NCI-H524 (cell line): ENCODE measurements at places on chromosomes 4 and X.

- DNase-seq, result no peak
Measured at GRCh38 chr4:91957963-91958362, 345.8 kb upstream of the GRID2 start.

GRCh38 chr4:57131849-57132742, 21.9 kb upstream of the IGFBP7 start:
- no peak for DNase-seq

GRCh38 chr4:86586160-86586572, 7.9 kb upstream of the PTPN13 start:
- no peak for DNase-seq

DNA sequence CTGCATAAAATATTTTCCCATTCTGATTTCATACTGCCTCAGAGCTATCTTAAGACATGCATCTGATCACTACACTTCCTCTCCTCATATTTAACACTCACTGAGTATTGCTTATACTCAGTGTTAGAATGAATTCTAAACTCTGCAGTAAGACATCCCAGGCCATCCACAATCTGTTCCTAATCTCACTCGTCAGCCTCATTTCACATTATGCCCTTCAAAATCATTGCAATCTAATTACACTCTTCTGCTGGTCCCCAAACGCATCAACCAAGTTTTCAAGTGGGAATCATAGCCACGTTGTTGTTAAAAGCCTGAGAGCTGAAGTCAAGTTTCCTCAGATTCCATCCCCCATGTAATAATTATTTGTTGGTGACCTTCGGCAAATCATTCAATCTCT, 1177.9 kb downstream of the ARAP2 start:
- no peak for DNase-seq

DNA sequence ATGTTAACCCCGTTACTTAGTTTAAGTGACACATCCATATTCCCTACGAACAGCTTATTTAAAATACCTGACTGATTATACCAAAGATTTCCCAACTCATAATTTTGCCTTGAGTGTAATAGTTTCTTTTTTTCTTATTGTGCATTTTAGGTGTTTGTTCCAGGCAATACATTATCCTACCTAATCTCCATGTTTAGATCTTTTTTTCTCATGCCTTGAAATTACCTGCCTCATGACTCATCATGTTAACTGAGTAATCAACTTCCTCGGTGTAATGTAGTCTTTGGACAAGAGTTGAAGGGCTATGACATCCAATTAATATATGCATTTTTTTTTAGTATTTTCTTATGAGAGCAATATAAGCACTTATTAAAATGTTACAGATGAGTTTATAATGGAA, 228.7 kb upstream of the ANKRD50 start:
- no peak for DNase-seq

GRCh38 chr4:28723371-28723770, 1862.7 kb downstream of the STIM2 start:
- DNase-seq, result peak; percentile 91

- DNase-seq, result no peak
Measured at GRCh38 chr4:125710766-125711165, 396.0 kb downstream of the FAT4 start.

- DNase-seq, result no peak
Measured at GRCh38 chr4:31545755-31546154, 825.6 kb downstream of the PCDH7 start.

DNA sequence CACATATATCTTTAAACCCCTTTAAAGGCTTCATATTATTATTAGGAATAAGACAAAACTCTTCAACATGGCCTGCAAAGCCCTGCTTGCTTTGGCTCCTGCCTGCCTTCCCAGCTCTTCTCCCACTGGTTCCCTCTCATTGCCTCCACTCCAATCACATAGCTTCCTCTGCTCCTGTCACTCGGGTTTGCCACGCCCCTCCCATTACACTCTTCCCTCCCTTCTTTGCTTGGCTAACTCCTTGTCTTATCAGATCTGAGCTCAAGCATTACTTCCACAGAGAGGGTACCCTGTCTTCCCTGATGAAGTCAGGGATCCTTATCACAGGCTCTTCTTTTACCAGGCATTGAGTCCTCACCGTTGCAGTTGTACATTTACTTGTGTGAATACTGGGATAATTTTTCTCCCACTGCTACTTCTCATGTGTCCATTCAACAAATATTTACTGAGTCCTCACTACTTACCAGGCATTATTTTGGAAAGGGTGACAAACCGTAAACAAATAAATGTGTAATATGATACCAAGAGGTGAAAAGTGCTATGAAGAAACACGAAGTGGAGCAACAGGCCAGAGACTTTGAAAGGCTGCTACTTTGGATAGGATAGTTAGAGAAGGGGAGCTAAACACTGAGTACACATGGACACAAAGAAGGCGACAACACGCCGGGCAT, 3.2 kb upstream of the VGLL1 start:
- DNase-seq, result no peak

DNA sequence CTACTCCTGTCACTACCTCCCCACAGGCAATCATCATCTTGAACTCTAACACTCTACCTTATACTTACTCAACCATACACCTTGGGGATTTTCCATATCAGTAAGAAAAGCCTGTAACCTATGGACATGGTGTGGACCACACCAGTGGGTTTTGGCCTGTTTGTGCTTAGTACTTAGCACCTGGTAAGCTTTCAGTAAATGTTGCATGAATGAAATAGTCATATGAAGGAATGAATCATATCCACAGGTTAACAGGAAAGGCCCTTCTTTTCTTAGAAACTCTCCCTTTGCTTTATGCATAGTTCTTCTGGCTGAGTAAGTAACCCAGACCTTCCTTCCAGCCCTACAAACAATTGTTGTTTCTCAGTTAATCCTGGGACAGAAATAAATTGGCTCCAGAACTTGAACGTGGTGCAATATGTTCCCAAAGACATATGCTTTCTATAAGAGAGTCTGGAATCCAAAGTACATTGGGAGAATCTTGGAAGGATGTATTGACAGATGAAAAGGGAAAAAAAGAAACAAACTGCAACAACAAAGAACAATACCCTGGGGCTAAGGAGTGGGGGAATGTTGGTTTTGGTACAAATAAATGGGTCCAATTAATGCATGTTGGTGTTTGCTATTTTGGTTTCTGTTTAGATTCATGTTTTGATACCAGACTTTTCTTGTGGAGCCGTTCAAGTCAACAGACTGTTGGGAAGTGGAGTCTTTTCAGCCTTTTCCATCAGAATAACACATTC, 27.8 kb downstream of the RASL11B start:
- no peak for DNase-seq
